ENCODE measurements at places on chromosomes 5 and 9.

DNA sequence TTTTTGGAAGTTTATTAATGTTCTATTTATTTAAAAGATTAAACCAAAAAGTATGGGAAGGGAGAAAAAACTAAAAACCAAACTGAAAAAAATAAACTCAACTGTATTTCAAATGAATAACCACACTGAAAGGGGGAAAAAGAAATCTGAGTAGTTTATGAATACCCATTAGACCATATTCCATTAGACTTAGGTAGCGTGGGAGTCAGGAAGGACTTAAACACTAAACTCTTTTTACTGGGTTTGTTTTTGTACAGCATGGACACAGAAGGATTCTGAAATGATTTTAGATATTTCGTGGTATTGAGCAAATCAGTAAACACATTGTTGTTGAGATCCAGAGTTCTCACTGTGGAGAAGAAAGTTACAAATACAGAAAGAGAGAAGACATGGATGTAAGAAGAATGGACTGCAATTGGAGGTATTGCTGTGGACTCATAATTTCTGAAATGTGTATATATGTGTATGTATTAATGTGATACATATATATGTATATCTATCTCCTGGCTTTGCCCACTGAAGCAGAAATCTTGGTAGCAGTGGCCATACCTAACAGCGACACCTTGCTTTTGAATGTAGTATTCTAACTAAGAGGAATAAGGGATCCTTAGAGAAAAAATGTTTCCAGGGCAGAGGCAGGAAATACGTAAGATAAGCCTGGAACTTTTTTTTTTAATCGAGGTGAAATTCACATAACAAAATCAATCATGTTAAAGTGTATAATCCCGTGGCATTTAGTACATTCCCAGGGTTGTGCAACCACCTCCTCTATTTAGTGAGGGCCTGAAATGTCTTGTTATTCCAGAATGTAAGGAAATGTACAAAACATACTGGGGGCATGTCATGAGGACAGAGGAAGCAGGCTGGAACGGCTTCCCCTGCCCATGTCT lies 228.8 kb downstream of the SMARCA2 start:
- no peak for ATAC-seq

DNA sequence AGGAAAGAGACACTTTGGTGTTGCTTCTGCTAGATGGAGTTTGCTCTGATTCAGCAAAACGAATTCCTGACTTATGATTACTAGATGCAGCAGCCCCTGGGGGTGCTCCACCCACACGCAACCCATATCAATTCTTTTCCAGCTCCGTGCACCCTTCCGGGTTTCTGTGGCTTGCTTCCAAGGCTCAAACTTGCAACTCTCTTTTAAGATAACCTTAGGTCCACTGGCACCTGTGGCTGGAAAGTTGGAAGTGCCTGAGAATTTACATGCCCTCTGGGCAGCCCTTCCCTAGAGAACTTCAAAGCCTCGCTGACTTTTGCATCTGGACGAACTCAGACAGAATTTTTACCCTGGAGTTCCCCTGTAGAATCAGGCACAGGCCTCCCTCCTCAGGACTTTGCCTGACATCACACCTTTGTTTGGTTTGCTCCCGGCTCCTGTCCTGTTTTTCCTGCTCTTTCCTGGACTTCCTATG lies 224.9 kb downstream of the SNX18 start:
- no peak for ATAC-seq

GRCh38 chr9:123756484-123757106 lies 173.3 kb downstream of the DENND1A start:
- no peak for ATAC-seq

- ATAC-seq: peak; percentile 84
Measured at GRCh38 chr5:143331956-143332355, 71.5 kb downstream of the NR3C1 start.

GRCh38 chr9:34374905-34375552 lies 1.7 kb downstream of the MYORG start:
- no peak for ATAC-seq

DNA sequence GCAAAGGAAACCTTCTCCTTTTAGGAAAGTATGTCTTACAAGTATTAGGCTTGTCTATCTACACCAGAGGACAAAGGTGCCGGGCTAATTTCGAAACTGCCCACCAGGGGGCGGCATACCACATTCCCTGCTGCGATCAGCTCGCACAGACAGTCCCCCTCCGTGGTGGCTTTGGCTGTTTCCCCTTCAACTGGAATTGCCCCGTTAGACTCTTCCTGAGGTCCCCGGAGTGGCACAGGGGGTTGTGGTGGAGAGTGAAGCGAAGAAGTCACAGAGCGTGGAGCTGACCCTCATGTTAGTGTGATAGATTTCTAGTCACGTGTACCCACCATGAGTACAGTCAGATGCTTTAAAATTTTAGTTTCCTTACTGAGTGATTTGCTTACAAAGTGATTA lies 17.5 kb downstream of the PTTG1 start:
- peak; percentile 75 for ATAC-seq

DNA sequence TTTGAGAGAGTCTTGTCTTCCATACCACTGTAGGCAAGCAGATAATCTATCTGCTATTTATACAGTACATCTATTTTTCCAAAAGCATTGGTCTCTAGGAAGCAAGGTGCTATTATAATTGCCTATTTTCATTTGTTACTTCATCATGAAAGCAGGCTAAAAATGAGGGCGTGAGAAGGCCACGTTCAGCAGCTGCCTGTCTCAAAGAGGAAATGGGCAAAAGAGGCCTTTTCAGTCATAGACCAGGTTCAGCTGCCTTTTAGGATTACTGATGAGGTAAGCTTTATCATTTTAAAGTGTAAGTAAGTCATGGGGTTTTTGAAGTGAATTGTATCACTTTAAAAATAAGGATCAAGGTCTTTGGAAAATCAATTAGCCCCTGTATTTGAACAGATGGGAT lies 1091.1 kb upstream of the DMAC1 start:
- ATAC-seq: no peak

GRCh38 chr9:37262410-37262809 lies 142.0 kb downstream of the ZCCHC7 start:
- no peak for ATAC-seq

DNA sequence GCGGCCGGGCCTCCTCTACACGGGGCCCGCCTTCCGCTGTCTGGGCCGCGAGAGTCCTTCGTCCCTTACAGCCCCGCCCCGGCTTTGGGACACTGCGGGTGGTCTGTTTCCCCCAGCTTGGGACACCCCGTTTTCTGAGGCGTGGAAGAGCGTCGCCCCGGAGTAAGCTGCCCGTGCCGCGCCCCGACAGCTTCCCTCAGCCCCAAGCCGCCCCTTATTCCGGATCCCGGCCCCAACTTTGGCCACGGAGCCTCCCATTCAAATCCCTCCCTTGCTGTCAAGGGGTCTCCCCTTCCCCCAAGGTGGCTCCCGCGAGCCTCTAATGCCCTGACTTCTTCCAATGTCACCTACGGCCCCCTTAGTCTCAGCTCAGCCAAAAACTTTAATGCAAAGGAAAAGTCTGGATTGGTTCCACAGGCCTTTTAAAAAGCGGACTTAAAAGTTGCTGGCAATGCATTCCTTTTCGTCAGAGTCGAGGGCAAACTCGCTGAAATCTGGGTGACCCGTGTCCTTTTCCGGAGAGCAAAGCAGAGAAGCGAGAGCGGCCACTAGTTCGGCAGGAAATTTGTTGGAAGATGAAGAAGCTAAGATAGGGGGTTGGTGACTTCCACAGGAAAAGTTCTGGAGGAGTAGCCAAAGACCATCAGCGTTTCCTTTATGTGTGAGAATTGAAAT lies 19.8 kb downstream of the EXOSC2 start:
- ATAC-seq: no peak

DNA sequence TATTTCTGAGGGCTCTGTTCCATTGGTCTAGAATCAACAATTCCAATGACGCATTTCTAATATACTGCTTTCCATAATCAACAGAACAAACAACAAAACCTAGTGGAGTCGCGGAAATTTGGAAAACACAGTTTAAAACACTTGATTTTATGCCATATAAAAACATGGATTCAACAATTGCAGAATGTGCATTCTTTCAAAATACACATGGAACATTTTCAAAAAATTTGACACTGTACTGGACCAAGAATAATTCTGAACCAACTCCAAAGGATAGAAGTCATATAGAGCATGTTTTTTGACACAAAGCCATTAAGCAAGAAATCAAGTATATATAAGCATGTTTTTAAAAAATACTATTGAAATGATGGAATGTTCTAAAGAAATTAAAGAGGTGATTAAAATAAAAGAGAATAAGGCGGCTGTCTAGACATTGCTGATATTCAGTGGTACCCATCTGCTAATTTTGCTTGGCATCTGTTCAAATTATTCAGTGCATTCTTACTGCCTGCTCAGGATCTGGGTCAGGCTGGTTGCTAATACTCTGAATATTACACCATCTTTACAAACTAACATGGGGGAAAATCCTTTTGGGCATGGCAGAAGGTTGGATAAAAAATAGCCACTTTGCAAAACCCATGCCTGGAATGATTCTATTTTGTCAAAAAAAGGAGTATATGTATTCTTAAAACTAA lies 221.3 kb downstream of the NPR3 start:
- ATAC-seq: no peak

DNA sequence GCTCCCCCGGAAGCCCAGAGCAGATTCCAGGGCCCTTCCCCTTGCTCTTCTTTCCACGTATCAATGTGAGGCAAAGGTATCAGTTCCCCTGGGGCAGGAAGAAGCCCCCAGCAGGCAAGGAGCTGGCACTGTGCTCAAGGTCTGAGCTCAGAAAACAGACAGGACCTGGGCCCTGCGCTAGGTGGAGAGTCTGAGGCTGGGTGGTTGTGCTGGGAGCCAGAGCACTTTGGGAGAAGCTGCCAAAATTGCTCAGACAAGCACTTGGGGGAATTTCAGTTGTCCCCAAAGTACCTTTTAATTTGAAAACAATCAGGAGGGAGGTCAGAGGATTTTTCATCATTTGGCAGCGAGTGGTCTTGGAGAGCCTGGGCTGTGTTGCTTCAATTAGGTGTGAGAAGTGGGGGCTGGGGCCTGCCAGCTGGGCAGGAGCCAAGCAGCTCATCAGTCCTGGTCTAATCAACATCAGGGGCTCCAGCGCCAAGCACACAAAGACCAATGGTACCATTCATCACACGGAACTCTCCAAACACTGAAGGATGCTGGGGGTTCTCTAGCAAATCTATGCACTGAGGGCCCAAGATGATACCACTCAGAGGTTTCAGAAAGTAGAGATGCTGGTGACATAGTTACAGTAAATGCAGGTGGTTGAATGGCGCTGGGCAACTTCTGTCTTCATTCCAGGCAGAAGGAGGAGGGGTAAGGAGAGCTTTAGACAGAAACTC lies 176.5 kb downstream of the SNX18 start:
- ATAC-seq: no peak

DNA sequence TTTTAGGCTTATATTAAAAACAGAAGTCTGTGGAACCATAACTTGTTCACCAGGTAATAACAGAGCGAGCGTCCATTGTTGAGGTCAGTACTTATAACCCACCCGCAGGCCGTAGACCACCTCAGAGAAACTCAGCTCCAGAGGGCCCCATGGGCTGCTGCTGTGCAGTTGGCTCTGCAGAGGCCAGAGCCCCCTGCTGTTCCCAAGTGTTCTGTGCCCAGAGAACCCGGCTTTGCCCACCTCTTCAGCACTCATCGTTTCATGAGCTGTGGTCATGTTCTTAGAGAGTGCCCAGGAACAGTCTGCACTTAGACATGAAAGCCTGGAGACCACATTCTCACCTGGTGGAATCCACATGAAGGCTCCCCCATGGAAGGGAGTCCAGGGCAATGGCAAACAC lies 50.4 kb upstream of the SLC2A8 start:
- no peak for ATAC-seq

DNA sequence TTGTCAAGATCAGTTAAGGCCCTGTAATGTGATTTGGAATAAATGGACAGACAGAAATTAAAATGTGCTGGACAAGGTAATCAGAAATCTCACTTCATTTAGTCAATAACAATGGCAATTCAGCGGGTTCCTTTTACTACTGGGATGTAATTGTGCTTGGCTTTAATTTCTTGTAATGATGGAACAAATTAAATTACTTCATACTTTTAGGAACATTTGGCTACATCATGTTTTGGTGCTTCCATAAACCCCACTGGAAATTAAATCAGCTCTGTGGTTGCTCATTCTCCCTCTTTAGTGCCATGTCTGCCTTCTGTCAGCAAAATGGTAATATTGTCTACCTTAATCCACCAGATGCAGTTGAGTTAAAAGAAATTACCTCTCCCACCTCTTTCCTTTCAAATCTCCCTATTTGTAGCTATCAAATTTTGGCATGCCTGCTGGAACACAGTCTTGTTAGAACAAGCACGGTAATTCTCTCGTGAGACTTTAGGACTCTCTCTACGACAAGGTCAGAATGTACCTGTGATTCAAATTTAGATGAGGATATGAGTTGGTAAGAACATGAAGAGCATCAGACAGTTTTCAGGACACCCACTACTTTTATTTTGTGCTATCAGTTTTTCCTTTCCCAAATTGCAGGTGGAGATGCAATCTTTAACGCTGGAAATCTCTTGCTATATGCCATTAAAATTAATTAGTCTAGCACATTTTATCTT lies 476.3 kb downstream of the RAB3C start:
- no peak for ATAC-seq

DNA sequence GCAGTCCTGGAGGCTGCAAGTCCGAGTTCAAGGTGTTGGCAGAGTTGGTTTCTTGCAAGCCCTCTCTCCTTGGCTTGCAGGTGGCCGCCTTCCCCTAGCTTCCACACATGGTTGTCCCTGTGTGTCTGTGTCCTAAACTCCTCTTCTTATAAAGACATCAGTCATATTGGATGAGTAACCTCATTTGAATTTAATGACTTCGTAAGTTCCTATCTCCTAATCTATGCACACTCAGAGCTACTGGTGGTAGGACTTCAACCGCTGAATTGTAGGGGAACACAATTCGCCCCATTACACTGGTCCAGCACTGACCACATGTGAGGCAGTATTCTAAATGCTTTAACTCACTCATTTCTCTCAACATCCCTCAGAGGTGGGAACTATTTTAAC lies 25.9 kb upstream of the ADAMTS2 start:
- ATAC-seq: no peak

GRCh38 chr5:1073239-1074102 lies 38.4 kb downstream of the SLC12A7 start:
- ATAC-seq: no peak

GRCh38 chr5:4720831-4721230 lies 419.3 kb upstream of the ADAMTS16 start:
- no peak for ATAC-seq

- ATAC-seq: no peak
Measured at GRCh38 chr9:84511651-84512050, 157.9 kb upstream of the NTRK2 start.

Measured in activated CD4-positive, CD25-positive, alpha-beta regulatory T cell treated with anti-CD3 and anti-CD28 coated beads, Interleukin-2, amount 50 U/mL, for 24 hours (primary cell).